ENCODE measurements at places on chromosomes 3 and 15.

DNA sequence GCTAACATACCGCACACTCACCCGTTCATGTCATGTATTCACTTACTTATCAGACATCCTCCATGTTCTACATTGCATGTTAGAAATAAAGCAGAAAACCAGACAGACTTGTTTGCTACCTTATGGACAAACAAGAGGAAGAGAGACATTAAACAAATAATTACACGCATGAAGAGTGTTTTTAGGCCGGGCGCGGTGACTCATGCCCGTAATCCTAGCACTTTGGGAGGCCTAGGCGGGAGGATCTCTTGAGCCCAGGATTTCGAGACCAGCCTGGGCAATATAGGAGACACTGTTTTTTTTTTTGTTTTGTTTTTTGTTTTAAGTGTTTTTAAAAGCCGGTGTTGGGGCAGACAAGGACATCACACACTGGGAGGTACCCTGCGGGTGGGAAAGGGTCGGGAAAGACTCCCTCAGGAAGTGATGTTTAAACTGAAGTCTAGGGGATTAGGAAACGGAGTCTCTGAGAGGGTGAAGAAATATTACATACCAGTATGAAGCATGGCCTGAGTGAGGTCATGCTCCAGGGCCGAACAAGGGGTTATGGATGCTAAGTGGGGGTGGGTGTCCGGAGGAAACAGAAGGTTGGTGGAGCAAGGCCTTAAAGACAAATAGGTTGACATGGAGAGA lies 2.1 kb upstream of the USP3 start:
- no peak for DNase-seq

- no peak for DNase-seq
Observed at GRCh38 chr3:15405448-15406050, 21.8 kb downstream of the METTL6 start.

GRCh38 chr15:55267401-55268175 lies 22.0 kb downstream of the RAB27A start:
- no peak for DNase-seq

DNA sequence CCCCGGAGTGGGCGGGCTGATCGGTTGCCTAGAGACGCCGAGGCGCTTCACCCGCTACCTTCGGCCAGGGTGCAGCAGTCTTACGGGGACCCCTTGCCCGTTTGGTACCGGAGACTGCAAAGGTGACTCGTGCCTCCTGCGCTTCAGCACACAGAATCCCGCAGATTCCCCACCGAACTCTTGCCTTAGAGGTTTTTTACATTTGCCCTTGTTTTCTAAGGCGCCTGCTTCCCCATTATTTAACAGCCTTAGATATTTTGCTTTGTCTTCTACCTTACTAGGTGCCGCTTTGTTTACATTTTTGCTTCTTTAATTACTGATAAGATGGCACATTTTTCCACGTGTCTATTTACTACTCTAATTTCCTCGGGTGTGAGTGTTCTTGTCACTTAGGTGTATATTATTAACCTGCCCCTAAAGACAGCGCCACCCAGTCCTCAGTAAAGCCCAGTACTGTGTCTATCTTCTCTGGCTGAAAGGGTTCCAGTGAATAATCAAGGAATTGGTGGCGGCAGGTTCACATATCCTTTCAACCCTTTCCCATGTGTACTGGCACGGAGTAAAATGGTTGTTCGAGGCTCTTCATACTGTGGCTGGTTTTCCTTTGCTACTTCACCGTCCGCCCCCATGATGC lies 573 bp upstream of the CEP152 start:
- DNase-seq, result no peak

DNA sequence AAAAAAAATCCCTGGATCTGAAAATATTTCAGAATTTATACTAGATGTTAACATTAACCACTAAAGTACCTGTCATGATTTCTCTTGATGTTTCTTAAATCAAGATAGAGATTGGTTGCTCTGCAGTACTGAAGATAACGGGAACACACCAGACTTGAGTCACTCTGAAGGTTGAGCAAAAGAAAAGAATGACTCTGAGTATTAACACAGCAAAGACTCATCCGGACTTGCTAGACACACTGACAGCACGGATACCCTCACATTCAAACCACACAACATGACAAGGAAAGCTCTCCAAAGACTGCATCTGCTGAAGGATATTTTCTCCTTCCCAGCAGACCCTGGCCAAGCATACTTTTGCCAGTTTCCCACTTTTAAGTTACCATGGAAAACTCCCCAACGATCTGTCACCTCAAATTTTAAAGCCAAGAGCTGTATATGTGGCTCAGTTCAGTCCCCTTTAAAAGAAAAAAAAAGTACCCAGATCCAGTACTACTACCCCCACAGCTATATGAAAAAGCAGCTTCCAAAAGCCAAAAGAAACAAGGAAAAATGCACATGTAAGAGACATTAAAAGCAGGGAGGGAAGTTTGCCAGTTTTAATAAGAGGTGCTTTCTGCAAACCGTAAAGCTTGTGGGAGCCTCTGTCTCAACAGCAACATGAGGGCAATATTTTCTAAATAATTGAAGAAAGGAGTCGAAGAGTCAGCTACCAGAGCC lies 8.3 kb downstream of the EOGT start:
- DNase-seq, result no peak

DNA sequence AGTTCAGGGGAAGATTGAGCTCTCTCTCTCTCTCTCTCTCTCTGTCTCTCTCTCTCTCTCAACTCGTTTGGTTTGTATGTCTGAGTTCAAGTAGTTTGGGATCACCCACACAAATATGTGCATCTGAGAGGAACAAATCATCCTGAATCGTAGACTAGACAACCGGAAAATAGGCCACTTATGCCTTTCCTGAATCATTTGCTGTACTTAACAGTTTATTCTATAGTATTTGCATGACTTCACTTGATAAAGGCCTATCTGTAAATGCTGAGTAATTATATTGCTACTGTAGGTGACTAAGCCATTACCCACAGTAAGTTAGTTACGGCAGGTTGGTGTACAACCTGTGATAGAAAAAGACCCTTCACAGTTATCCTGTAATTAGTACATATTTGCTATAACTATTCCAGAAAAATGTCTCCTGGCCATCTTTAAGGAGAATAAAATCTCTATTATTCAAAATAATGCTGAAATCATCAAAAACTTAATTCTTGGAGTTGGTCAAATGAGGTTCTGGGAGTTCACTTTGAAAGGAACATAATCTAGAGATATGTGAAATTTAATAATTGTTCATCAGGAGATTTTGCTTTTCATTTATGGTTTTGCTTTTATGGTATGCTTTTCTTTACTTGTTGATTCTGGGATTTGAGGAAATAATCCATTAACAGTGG lies 31.1 kb downstream of the OXSM start:
- no peak for DNase-seq

DNA sequence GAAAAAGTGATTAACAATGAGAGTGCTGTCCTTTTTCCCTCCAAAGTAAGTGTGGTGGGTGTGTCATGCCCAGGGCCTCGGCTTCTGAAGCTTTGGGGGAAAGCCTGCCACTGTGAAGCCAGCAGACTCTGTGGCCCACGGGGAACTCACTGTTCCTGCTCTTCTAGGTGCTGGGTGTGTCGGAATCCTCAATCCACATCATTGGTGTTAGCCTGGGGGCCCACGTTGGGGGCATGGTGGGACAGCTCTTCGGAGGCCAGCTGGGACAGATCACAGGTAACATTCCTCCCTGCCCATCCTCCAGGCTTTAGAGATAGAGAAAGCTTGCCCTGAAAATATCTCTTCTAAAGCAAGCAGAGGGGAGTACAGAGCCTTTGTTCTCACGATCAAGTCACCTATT lies 11.6 kb downstream of the PLA1A start:
- DNase-seq, result no peak

DNA sequence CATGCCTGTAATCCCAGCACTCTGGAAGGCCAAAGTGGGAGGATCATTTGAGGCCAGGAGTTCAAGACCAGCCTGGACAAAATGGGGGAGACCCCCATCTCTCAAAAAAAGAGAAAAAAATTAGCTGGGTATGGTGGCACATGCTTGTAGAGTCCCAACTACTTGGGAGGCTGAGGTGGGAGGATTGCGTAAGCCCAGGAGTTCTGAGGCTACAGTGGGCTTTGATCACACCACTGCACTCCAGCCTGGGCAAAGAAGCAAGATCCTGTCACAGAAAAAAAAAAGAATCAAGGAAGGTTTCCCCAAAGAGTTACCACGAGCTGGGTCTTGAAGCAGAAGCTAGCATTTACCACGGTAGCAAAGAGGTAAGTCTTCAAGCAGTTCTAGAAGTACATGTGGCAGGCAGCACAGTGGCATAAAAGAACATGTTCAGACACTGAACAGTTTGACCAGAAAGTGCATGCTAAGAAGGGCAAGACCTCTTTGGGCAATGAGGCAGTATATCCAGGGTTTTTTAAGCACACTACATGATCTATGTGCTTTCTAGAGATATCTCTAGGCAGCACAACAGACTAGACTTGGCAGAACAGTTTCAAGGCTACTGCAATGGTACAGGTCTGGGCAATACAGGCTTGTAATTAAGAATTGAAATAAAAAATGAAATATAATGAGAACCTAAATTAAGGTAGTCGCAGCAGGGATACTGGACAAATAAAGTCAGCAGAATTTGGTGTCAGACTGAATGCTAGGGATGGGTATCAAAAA lies 418.5 kb downstream of the SHQ1 start:
- DNase-seq, result no peak
